ENCODE measurements at places on chromosomes 11 and 22.
A peak's percentile ranks its signal among the peaks of the same experiment; 100 is the strongest.

DNA sequence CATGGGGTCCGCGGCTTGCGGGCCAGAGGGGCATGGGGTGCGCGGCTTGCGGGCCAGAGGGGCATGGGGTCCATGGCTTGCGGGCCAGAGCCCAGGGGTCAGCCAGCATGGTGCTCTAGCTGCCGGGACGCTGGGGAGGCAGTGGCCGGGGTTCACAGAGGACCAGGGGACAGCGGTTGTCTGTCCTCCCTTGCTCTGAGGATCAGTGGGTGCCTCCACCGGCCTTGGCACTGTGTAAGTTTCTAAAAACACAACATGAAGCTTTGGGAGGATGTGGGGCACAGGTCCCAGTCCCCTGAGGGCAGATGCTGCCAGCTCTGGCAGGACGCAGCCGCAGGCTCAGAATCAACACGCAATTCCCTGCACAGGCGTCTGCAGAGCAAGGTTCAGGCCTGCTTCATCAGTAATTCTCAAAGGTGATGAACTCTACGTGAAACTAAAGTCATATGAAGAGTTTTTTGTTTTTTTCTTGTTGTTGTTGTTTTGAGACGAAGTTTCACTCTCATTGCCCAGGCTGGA, 3.0 kb downstream of the MLC1 start:
- DNase-seq = no peak

GRCh38 chr11:76153571-76153923, 52.8 kb downstream of the WNT11 start:
- DNase-seq = no peak

DNA sequence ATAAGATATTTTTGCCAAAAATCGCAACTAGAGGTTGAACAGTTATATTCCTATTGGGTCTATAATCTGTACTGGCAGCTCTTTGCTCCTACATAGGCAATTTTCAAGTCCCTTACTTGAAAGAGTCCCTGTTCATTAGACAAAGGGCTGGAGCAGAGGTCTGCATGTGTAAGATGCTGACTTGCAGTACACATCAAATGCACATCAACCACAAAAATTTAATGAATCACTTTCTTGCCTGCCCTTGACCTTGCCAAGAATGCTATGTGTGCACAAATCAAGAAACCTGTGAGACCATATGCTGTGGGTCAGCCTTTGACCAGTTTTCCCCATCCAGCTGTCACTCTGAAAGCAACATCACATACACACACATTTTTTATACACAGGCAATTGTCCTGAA, 661.5 kb downstream of the LRRC4C start:
- peak; percentile 0 for DNase-seq

DNA sequence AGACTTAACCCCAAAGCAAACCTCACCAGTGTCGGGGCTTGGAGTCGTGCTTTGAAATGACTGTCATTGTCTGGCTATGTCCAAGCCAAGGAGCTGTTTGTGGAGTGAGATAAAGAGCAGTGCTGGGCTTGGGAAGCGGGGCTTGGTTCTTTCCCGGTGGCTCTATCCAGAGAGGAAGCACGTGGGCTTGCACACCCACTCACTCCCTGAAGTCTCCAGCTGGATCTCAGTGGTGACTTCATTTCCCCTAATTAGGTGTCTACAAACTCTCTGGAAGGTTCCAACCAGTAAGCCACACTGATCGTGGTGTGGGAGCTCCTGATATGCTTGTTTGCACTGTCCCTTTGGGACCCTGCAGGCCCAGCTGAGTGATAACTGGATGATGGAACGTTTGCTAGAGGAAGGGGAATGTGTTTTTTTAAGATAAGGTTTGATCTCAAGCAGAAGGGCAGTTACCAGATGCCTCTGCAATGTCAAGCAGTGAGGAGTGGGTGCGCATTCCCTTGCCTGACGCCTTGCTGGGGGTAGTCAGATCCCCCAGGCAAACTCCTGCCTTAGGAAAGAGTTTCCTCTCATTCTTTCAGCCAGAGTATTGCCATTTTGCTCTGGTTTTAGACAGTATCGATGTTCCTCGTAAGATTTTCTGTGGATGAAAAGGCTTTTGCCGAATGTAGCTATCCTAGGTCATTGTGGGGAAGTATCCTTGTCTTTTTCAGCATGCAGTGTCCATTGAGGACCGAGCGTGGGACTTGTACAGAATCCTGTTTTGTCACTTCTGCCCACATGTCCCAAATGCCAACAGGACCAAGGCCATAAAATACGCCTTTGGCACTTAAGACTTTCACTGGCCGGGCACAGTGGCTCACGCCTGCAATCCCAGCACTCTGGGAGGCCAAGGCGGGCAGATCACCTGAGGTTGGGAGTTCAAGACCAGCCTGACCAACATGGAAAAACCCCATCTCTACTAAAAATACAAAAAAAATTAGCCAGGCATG, 90.9 kb downstream of the MICAL2 start:
- DNase-seq = peak; percentile 81

DNA sequence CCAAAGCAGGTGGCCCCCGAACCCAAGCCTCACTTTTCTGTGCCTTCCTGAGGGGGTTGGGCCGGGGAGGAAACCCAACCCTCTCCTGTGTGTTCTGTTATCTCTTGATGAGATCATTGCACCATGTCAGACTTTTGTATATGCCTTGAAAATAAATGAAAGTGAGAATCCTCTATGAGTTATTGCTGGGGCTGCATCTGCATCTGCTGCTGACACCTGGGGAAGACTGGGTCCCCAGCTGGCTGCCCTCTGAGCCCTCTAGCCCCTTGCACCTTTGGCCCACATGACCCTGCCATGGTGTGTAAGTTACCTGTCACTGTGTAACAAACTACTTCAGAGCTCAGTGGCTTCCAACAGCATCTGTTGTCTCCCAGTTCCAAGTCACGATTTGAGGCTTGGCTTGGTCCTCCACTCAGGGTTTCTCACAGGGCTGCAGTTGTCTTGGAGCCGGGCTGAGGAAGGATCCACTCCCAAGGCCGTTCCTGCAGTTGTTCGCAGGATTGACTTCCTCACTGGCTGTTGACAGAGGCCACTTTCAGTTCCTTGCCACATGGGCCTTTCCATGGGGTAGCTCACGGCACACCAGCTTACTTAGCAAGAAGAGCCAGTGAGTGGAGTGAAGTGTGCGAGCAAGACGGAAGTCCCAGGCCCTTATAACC, 13.5 kb upstream of the UVRAG start:
- no peak for DNase-seq

GRCh38 chr11:125251956-125252355, 87.4 kb downstream of the PKNOX2 start:
- DNase-seq = no peak

- no peak for DNase-seq
Measured at GRCh38 chr11:1099519-1100355, 25.1 kb downstream of the MUC2 start.

DNA sequence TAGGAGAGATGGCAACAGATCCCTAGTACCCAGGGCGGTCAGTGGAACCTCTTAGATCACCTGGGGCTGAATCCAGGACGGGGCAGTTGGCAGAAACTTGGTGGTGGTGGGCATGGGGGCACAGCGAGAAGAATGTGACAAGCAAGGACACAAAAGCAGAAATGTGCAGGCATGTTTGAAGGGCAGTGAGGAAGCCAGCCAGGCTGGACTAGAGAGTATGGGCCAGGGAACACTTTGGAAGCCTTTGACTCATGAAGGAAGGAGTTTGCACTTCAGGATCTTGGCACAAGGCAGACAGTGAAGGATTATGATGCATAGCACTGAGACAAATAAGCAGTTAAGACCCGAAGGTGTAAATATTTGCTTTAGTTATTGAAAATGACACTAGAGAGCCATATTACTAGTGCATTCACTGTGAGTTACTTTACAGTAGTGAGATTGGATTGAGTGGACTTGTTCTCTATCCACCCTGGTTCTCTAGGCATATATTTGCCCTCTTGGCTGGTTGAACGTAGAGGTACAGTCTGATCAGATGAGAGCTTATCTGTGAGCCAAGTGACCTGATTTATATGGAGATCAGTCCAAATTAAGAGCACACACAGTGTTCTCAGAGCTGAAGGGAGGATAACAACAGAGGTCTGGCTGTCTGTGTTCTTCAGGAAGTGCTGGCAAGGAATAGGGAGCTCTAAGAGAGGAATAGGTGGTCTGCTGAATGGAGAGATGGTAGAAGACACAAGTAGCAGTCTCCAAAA, 210.4 kb downstream of the SNX19 start:
- DNase-seq = no peak

GRCh38 chr11:119860561-119861094, 131.6 kb upstream of the NECTIN1 start:
- no peak for DNase-seq

- no peak for DNase-seq
Measured at GRCh38 chr22:48752451-48753380, 1075.0 kb downstream of the BRD1 start.

DNA sequence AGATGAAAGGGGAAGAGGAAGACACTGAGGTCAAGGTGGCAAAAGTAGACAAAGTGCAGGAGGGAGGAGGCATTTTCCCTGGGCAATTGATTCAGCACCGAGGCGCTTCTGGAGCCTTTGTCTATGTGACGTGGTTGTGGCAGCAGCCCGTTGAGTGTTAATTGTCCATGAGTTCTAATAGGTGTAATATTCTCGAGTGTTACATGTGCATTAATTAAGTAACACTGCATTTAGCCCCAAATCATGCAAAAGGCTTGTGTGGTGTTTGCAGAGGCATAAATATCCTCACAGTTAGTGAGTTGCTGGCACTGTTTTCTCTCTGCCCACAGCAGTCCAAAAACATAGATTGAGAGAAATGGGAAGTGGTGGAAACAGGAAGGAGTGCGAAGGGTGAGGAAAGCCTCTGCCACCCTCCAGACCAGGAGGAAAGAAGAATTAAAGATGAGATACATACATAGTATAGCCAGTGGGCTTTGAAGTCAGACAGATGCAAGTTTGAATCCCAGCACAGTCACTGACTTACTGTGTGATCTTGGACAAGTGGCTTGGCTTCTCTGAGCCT, 361.2 kb downstream of the MN1 start:
- DNase-seq = no peak

GRCh38 chr11:64856382-64857227, 12.2 kb upstream of the CDC42BPG start:
- peak; percentile 78 for DNase-seq

DNA sequence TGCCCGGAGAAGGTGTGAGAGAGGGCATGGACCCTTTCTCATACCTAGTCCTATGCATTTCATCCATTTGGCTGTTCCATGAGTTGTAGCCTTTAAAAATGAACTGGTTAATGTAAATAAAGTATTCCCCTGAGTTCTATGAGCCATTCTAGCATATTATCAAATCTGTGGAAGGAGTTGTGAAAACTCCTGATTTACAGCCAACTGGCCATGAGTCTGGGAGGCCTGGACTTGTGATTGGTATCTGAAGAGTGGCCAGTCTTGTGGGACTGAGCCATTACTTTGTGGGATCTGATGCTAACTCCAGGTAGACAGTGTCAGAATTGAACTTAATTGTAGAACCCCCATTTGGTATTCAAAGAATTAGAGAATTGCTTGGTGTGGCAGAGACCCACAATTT, 48.4 kb downstream of the FAM118A start:
- peak; percentile 3 for DNase-seq

- no peak for DNase-seq
Measured at GRCh38 chr11:94788396-94788795, 20.2 kb downstream of the AMOTL1 start.

DNA sequence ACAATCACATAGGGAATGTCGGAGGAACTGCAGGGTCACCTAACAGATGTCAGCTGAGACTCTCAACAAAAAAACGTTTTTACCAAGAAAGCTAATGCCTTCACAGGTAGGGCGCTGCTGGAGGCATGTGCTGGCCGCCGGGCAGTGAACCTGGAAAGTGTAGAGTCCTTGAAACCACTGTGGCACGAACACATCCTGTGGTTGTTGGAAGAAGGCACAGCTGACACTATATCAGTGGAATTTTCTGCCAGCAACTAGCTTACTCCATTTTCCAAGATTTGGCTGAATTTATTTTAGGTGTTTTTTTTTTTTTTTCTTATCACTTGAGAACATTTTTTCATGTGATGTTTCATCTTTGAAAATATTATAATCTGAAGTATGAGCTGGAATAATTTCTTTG, 14.2 kb downstream of the TRMU start:
- no peak for DNase-seq

DNA sequence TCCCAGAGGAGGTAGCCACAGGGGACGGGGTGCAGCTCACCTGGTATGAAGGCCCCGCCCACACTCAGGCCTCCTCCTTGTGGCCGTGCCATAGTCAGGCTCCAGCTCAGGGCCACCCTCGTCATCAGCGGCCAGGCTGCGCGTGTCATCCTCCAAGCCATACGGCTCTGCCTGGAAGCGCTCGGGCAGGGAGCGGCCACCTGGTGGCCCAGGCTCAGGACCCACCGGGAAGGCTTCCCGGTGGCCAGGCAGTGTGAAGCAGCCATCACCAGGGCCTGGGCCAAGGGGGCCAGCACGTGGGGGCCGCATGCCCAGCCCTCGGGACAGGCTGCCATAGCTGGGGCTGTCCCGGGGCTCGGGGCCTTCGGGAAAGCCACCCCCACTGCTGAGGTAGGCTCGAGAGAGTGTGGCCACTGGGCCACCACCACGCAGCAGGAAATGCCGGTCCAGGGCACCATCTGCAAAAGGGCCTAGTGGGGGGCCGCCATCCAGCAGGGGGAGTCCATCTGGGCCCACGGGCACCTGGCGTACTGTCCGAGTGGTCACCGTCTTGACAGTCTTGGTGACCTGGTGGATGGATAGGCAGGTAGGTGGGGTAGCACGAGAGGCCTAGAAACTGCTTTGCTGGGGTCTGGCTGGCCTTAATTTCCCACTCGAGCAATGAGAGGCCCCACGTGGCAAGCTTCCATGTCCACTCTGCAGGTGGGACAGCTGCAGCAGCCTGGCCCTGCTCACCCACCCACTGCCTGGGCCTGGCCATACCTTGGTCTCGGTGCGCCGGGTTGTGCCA, 35.3 kb downstream of the ARVCF start:
- no peak for DNase-seq

GRCh38 chr11:109775686-109776085, 317.5 kb upstream of the ZC3H12C start:
- no peak for DNase-seq

DNA sequence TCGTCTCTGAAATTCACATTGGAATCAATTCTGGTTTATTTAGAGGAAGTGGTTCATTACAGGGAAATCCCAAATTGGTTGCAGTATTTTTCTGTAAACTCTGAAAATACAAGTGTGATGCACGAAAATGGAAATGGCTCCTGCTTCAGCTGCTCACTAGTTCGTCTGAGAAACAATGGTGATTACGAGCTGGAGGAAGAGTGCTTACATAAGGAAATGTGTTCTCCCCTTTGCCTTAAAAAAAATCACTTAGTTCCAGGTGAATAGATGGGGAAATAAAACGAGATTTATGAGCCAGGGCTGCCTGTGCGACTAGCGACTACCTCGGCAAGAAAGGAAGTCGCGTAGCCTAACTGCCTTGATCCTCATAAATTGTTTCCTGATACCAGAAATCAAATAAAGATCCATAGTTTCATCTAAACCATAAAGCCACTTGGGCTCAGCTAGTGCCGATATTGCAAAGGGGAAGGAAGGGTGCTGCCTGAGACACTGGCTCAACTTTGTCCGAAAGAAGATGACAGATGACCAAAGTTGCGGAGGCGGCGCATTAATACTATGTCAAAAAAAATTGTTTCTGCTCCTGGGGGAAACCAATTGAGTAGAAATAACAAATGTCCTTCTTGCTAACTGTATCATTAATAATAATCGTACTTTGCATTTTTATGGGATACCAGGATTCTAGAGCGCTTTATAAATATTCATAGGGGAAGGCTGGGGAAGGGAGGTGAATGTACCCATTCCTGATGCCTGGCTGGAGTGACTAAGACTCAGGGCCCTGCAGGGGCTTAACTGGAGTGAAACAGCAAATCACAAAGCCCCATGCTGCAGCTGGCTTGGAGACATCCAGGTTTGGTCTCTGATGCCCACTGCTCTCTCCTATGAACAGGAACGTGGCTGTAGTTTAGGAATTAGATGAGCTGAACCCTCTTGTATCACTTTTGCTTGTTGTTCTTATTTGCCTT, 185.7 kb downstream of the BLID start:
- no peak for DNase-seq
